Stimulated activated CD8-positive, alpha-beta memory T cell treated with anti-CD3 and anti-CD28 coated beads, Interleukin-7, amount 100 ng/mL, for 4 hours (primary cell): ENCODE measurements at places on chromosomes 2 and 18.

DNA sequence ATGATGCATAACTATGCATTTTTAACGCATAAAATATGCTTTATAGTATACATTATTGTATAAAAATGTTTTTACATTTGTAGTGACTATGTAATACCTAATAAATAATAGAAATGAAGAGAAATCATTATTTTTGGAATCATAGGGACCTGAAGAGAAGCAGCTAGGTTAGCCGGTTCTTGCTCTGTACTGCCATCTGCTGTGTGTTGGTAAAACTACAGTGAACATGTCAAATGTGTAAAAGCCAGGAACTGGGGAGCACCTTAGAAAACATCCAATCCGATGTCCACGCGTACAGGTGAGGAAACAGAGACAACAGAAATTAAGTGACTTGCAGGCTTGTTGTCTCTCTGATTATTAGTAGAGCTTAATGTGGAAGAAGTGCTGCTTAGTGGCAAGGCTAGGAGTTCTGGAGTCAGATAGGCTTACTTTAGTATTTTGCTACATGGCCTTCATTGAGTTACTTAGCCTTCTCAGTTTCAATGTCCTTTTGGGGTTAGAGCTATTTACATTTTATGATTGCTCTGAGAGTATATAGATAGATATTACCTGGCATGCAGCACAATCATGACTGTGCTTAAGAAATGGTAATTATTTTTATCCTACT, 386.5 kb downstream of the DLGAP1 start:
- DNase-seq, result no peak

- DNase-seq, result no peak
Measured at GRCh38 chr2:67453310-67453709, 56.2 kb downstream of the ETAA1 start.

- no peak for DNase-seq
Measured at GRCh38 chr18:627231-627630, 30.2 kb upstream of the TYMS start.

DNA sequence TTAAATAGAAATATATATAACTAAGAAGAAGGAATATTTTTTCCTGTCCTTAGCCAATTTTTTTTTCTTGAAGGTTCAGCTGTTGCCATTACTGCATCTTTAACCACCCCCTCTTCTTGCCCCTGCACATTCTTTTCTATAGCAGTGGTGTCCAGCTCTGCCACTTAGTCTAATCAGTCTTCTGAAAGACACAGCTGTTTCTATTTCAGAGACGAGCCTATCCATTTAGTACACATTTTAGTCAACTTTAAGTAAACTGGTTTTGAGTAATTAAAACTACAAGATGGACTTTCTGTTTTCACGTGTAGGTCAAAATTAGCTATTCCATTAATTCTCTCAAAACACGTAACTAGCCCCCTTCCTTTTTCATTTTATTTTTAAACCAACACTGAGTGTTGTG, 21.0 kb downstream of the SPOPL start:
- DNase-seq, result no peak
